ENCODE measurements at places on chromosomes 12 and 14.
A peak's percentile ranks its signal among the peaks of the same experiment; 100 is the strongest.

DNA sequence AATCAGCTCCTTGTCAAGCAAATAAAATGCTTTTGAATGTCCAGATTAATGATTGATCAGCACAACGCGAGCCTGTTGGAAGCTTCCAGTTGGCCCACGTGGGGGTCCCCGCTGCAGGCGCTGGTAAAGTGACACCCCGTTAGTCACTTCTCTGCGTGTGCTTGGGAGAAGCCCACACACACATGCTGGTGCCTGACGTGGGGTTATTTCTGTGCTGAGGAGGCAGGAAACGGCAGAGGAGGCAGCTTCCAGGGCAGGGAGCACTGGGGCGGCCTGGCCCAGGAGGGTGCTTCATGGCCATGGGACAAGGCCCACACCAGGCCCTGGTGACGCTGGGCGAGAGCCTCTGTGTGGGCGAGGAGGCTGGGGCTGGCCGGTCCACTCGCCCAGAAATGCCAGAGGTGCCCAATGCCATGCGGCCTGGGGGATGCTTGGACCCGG, 101.5 kb downstream of the KIF26A start:
- no peak for DNase-seq

GRCh38 chr14:95462491-95462890, 54.0 kb downstream of the SYNE3 start:
- DNase-seq = no peak

DNA sequence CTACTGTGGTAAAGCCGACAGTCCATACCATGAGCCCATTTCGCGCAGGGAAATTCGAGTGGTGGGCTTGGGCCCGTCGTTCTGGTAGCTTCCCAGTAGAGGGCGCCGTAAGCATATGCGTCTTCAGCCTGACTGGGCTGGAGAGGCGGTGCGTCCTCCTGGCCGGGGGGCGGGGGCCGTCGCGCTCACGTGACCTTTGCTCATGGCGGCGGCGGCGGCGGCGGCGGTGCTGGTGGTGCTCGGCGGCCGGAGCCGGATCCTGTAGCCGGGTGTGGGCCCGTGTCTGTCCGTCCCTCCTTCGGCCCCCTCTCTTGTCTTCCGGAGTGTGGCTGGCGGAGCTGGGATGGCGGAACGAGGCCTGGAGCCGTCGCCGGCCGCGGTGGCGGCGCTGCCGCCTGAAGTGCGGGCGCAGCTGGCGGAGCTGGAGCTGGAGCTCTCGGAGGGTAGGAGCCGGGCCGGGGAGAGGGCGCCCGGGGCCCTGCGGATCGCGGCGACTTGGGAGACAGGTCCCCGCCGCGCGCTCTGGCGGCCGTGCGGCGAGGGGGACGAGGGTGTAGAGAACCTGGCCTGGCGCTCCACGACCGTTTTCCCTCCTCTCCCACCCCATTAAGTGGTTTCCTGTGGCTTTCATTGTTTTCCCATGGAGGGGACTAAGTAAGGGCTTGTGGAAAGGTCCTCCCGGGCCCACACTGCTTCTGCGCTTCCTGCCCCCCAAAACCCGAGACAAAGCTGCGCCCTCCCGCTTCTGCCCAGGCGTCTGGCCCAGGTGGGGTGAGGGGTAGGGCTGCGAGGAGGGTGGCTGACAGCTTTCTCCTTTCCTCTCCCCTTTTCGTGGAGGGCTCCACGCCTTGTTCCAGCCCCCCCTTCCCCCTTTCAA, at the start of gene DIP2B:
TSS of gene DIP2B (plus strand) at position 188 of the 877 bp plus-strand sequence. CDS start at position 344, 156 bp downstream.
- DNase-seq = peak; percentile 87

GRCh38 chr12:49340095-49340870, 3.3 kb upstream of the C1QL4 start:
- no peak for DNase-seq

GRCh38 chr12:3574986-3575385, 84.0 kb downstream of the PRMT8 start:
- DNase-seq = no peak

DNA sequence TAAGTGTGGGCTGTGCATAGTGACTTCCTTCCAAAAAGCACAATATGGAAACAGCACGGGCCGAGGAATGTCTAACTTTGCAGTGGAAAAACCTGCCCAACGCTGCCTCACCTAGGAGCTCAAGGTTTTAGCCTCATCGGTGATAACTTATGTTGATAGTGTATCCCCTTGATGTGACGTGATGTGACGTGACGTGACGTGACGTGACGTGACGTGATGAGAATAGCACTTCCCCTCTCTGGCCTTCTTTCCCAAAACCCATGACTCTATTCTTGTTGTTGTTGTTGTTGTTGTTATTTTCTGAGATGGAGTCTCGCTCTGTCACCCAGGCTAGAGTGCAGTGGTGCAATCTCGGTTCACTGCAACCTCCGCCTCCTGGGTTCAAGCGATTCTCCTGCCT, 64.5 kb downstream of the KCNK13 start:
- no peak for DNase-seq

DNA sequence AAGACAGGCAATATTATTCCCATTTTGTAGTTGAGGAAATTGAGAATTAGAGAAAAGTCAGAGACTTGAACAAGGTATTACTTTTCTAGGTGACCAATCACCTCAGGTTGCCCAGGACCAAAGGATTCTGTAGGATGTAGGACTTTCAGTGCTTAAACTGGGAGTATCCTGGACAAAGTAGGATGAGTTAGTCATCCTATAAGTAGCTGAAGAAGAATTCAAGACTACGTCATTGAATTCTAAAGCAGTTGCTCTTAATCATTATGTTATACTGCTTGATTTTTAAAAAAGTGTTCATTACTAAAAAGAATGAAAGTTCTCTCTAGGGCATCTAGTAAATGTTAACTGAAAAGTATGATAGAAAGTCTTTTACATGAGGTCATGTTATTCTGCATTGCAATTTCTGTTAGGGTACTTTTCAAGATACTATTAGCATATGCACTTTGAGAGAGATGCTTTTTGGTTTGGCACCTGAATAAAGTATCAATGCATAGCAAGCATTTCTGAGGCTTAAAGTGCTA, 101.7 kb downstream of the RTN1 start:
- no peak for DNase-seq

Data from activated naive CD4-positive, alpha-beta T cell (primary cell).